ENCODE measurements at places on chromosomes 3 and 15. TPM values are rescaled to one million over a fixed set of nuclear protein-coding genes. Genes with fewer than 3 reads are reported as not detected.

DNA sequence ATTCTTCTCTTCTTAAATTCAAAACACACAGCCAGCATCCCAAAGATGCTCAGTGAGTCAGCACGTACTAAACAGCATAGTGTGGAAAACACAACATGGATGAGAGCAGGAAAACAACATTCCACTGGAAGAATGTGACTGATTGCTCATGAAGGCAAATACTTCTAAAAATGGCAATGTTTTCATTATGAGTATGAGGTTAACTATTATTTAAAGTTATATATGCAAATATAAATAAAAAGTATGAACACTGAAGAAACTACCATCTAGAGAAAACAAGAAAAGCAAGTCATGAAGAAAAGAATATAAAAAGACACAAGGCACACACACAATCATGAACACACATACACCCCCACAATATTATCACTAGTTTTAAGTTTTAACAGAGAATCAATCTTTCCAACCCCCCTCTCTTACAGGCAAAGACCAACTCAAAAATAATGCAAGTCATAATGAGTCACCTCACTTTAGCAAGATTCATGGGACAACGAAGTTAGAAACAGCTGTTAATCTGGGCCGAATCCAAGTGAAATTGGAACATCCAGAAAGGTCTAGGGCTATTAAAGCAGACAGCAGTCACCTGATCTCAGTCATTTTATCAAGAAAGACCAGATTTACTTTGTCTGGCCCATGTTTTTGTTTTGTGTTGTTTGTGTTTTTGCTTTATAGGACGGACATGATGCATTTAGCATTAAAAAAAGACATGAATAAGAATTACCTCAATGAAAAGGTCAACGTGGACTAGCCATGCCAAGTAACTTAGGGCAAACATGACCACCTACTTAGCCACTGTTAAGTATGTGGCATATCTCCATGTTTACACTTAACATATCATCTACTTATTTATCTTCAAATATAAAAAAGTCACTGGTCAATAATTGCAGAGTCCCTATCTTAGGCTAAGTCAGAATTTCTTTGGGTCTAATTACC lies 18.1 kb downstream of the GBE1 start:
- peaks cover 8% of the 10 kb centered on the region for H3K4me1 ChIP-seq
- H3K27ac ChIP-seq: no peak overlapping the region
- DNase-seq: no peak
- H3K27me3 ChIP-seq: no peaks in the 10 kb centered on the region

- DNase-seq: no peak
- peaks cover 21% of the 10 kb centered on the region for H3K27me3 ChIP-seq
- H3K4me1 ChIP-seq: peaks cover 3% of the 10 kb centered on the region
- no peaks in the 10 kb centered on the region for H3K36me3 ChIP-seq
These were observed 22.0 kb downstream of the RGMA start for GRCh38 chr15:93066834-93067648.

Gene MYO1E
- 5.1 TPM for total RNA-seq

Gene KLHL24
- total RNA-seq: 15.6 TPM

Measured in activated CD4-positive, alpha-beta memory T cell treated with anti-CD3 and anti-CD28 coated beads for 36 hours (primary cell).